Urinary bladder (tissue), 4 donors: ENCODE measurements at places on chromosomes 5 and 9. TPM values are rescaled to one million over a fixed set of nuclear protein-coding genes. Genes with fewer than 3 reads are reported as not detected.

GRCh38 chr9:121888438-121888775 lies 204.7 kb downstream of the TTLL11 start:
- no peak for DNase-seq

DNA sequence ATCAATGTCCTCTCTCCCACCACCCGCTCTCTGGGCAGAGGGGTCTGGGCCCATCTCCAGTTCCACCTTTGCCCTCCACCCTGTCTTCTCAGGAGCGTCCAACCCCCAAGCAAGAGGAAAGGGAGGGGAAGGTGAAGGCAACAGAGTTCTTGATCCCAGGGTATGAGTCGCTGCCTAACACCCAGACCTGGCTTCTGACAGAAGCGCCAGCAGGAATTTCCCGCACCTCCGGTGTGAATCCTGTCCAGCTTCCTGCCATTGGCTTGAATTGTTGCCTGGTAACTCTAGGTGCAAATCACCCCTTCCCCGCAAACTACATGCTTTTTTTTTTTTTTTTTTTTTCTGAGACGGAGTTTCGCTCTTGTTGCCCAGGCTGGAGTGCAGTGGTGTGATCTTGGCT lies 84.2 kb upstream of the IER5L start:
- DNase-seq: no peak

DNA sequence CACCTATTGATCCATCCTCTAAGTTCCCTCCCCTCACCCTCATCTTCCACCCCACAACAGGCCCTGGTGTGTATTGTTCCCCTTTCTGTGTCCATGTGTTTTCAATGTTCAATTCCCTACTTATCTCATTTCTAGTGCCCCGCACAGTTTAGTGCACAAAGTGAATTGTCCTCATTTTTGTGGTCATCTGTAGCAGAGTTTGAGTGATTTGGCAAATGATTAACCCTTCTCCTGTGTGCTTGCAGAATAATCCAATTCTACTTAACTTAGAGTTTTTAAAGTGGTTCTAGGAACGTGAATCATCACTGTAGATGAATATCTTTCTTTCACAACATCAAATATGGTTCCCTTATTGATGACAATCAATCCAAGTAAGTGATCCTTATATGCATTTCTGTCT lies 6.3 kb upstream of the HAPLN1 start:
- no peak for DNase-seq

DNA sequence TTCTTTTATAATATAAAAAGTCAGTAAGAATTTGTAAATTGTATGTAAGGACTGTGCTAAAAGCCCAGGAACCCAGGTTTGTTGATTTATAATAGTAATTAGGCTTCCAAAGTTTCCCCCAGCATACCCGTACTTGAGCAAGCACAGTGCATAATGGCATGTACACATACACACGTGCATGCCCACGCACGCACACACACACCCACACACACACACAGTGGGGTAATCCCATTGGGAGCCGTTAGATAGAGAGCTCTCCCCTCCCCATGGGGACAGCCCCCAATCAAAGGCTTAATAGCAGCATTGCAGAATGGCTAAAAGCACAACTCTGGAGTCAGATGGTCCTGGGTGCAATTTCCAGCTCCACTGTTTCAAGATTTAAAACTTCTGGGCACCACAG lies 319.7 kb upstream of the RFX3 start:
- no peak for DNase-seq

DNA sequence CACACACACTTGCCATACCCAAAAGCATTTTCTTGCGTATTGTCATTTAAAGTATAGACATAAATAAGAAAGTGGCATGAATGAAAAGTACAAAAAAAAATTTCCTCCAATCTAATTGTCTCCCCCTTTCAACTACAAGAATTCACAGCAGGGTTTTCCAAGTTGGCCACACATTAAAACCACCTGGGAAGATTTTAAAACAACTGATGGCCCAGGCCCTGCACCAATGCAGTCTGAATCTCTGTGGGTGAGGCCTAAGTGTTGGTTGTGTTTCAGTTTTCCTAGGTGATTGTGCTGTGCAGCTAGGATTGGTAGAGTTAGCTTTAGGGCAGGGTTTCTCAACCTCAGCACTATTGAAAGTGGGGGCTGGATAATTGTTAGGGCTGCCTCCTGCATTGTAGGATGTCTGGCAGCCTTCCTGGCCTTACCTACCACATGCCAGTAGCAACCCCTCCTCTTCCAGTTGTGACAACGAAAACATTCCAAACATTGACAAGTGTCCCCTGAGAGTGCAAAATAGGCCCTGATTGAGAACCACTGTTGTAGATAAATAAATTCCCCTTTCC lies 337.1 kb downstream of the KIAA0825 start:
- DNase-seq: no peak

GRCh38 chr5:14545862-14546261 lies 35.7 kb upstream of the OTULINL start:
- DNase-seq: no peak

- no peak for DNase-seq
Measured at GRCh38 chr9:75429531-75430475, 341.5 kb downstream of the OSTF1 start.

DNA sequence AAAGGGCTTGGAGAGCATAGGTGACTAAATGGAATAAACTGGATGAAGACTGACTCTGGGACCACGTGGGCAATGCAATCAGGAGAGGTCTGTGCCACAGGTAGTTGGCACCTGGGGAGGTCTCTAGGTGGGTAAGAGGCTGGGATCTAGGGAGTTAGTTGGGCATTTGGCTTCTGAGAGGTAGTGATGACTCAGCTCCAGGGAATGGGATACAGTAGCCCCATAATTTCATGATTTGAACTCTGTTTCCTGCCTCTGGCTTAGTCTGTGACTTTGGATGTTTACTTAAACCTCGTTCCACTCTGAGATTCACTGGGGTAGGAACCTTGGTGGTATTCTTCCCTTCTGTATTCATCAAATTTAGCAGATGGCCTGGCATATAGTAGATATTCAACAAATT lies 240.8 kb downstream of the KIF4B start:
- no peak for DNase-seq

- no peak for DNase-seq
Measured at GRCh38 chr5:56639476-56639875, 175.9 kb upstream of the MAP3K1 start.

DNA sequence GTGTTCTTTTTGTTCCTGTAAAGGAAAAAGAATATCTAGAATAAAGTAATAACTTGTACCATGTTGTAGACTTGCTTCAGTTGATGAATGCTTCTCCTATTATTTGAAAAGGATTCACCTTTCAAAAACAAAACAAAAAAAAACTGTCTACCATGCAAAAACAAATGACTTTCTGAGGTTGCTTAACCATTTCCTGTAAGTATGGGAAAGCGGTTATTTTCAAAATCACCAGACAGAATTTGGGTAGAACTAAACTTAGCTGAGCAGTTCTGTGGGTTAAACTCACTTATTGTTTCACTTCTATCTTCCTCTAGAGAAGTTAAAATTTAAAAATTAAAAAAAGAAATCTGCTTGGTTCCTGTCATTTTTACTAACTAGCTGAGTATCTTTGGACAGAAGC lies 25.2 kb downstream of the LNPEP start:
- DNase-seq: no peak

GRCh38 chr9:98801969-98802371 lies 5.5 kb upstream of the GALNT12 start:
- no peak for DNase-seq

DNA sequence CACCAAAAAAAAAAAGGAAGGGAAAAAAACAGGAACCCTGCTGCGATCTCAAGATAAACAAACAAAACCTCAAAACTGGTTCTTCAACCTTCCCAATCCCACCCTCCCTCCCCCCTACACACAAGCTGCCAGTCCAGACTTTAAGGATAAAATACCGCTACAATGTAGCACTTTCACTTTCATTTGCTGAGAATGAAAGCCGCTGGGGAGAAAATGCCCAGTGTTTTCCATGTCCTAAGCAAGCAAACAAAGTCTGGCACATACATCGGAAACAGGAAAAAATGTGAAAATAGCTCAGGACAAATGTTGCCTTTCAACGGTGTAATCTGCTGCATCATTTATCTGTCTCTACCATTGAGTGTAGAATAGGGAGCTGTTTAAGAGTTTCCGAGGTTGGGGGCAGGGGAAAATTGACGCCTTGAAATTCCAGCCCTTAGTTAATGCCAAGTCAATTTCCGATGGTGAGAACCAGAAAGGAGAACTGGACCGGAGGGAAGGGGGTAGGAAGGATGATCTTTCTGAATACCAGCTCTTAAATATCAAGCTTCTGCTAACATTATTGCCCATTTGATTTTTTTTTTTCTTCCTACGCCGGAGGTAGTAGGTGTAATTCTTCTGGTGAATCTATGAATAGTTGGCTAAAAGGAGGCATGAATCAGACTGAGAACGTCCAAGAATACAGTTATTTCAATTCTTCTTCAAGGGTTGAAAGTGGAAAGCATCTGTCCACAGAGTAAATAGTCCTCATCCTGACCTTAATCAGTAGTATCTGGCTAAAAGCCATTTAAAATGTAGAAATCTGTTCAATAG lies 1.2 kb upstream of the ADAMTS6 start:
- DNase-seq: peak; percentile 41

GRCh38 chr9:127877566-127877998 lies at the start of gene AK1:
AK1 (minus strand) TSS chr9:127877675; CDS start chr9:127874617, 3,058 bp downstream.
- DNase-seq: no peak

- DNase-seq: no peak
Measured at GRCh38 chr5:176632745-176633144, 2.3 kb downstream of the EIF4E1B start.

DNA sequence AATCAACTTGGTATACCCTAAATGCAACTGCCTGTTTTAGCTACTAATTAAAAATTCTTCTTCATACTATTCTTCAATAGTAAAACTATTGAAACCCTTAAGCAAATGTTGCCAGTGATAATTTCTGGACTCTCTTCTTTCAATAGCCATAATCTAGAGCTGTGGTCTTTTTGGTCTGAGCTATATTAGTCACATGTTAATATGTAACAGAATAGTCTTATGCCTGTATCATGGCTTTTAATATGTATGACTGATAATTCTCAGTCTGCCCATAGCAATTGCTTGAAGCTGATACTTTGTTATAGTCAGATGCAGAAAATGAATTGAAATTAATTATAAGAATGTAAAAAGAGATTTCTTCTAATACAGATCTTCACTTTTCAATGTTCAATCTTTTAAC lies 1871.9 kb upstream of the CDH6 start:
- DNase-seq: no peak

- no peak for DNase-seq
Measured at GRCh38 chr5:155794795-155795194, 532.2 kb upstream of the SGCD start.

DNA sequence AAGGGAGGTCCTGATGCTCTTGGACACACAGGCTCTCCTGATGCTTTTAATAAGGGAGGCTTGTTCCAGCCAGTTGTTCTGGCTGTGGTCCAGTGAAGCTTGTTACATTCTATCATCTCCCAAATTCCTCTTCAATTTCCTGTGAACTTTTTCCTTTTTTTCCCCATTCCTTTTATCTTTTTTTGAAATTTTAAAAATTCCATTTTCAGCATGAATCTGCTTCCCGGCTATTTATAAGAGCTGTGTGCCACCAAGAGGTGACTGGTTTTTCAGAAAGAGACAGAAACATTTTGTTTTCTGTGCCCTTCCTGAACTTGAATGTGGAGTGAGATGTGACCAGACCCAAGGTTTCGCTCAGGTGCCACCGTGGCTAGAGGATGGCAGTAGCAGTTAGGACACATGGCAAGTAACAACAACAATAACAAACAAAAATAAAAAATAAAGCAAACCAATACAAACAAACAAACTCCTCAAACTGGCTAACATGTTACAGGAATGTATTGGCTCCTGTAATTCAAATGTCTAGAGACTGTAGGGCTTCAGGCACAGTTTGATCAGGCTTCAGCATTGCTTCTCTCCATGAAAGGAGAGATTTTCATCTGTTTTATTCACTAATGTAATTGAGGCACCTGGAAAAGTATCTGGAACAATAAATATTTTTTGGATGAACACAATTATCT lies 121.1 kb downstream of the BOD1 start:
- DNase-seq: peak; percentile 21

DNA sequence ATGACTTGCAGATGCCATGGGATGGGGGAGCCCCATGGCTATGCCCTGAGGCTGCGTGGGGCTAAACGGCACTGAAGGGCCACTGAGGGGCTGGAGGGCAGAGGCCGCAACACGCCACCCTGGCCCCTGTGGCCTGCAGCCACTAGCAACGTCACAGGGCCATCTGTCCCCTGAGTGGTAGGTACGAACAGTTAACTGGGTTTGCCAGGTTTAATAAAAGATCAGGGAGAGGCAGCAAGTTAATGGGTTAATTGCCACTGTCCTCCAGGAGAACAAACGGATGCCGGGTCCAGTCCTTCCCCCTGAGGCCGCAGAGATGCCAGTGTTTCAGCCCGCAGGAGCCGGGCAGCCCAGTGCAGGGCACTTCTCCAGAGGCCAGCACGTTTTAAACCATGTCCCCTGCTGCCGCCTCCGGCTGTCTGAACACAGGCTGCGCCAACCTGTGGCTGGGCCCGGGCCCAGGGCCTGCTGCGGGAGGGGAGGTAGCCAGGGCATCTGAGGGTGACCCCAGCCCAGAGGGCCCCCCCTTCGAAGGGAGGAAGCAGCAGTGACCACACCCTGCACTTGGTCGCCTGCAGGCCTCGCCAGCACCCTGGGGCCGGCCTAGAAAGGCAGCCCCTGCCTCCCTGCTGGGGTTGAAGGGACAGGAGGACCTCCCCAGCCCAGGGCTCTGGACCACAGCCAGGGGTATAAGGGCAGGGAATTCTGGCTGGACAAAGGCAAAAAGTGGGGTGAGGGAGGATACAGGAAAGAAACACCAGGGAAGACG lies 227.3 kb downstream of the FANCC start:
- no peak for DNase-seq

GRCh38 chr5:34687269-34688011 lies 31.3 kb downstream of the RAI14 start:
- peak; percentile 66 for DNase-seq

GRCh38 chr5:54908774-54909525 lies 76.4 kb downstream of the ESM1 start:
- no peak for DNase-seq

Gene BHMT2
- polyA plus RNA-seq: 18.1 TPM

Gene SLC36A2
- 0.03 TPM for polyA plus RNA-seq

Gene TMEM215
- not detected for polyA plus RNA-seq

Gene HACD4
- 3.8 TPM for polyA plus RNA-seq

Gene EIF4E1B
- not detected for polyA plus RNA-seq

Gene BTNL9
- 11.9 TPM for polyA plus RNA-seq

Gene ANKRD31
- 0.05 TPM for polyA plus RNA-seq

Gene GLRA1
- not detected for polyA plus RNA-seq

Gene TMC1
- 0.66 TPM for polyA plus RNA-seq

Gene SPATA31E1
- 0.04 TPM for polyA plus RNA-seq

Gene GHR
- polyA plus RNA-seq: 10.1 TPM

Gene SIT1
- 0.60 TPM for polyA plus RNA-seq

Gene SPINK6
- not detected for polyA plus RNA-seq

Gene ESM1
- polyA plus RNA-seq: 0.19 TPM

Gene GPX8
- 20.5 TPM for polyA plus RNA-seq

Gene OTP
- not detected for polyA plus RNA-seq

Gene SLC45A2
- polyA plus RNA-seq: not detected

Gene ELAVL2
- 0.54 TPM for polyA plus RNA-seq
